Activated T-helper 2 cell treated with anti-CD3 and anti-CD28 coated beads, Interferon-gamma antibody, Interleukin-2, Interleukin-4, amounts not matched to agents 10 μg/mL and 5 μg/mL and 100 μg/mL, durations not matched to agents 14 hours and 24 hours and 36 hours (primary cell): ENCODE measurements at places on chromosomes 4 and X. TPM values are rescaled to one million over a fixed set of nuclear protein-coding genes. Genes with fewer than 3 reads are reported as not detected.

DNA sequence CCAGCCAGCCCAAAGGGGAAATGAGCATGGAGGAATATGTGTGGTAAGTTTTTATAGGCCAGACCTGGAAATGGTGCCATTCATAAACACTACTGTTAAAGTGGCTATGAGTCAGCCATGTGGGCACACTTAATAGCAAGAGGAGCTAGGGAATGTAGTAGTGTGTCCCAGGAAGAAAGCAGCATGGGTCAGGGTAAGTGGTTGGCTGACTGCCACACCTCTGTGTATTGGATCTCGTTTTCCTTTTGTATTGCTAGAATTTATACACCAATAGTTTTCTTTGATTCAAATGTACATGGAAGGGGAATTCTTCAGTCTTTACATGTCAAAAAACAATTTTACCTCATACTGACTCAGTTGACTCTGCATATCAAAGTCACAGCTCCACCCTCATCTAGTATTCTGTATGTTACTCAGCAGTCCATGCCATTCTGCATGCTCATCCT lies 22.9 kb upstream of the SGMS2 start:
- H3K4me1 ChIP-seq: no peaks in the 10 kb centered on the region
- H3K4me3 ChIP-seq: no peak overlapping the region
- H3K27ac ChIP-seq: no peak overlapping the region
- no peak for DNase-seq
- H3K27me3 ChIP-seq: peaks cover 11% of the 10 kb centered on the region

The MAGEA2 gene
- not detected in 2 replicates for total RNA-seq

GRCh38 chr4:107828315-107829090 lies 3.8 kb downstream of the SGMS2 start:
- H3K27ac ChIP-seq: no peak overlapping the region
- no peak for DNase-seq
- H3K4me3 ChIP-seq: no peak overlapping the region

The RBM47 gene
- total RNA-seq: 32.9 and 34.8 TPM in 2 replicates

- H3K27me3 ChIP-seq: no peaks in the 10 kb centered on the region
- H3K36me3 ChIP-seq: no peaks in the 10 kb centered on the region
- no peak for DNase-seq
- H3K4me3 ChIP-seq: no peak overlapping the region
- H3K27ac ChIP-seq: no peak overlapping the region
- no peaks in the 10 kb centered on the region for H3K4me1 ChIP-seq
Measured at GRCh38 chr4:148332486-148332885, 109.7 kb downstream of the NR3C2 start.

- no peaks in the 10 kb centered on the region for H3K4me1 ChIP-seq
- H3K27me3 ChIP-seq: no peaks in the 10 kb centered on the region
- H3K4me3 ChIP-seq: no peak overlapping the region
- H3K27ac ChIP-seq: no peak overlapping the region
Measured at GRCh38 chr4:36111172-36111571, 133.1 kb downstream of the ARAP2 start.
